Mesenteric fat pad (tissue), 1 donor: ENCODE measurements at places on chromosomes 5 and 9. TPM values are rescaled to one million over a fixed set of nuclear protein-coding genes. Genes with fewer than 3 reads are reported as not detected.
A peak's percentile ranks its signal among the peaks of the same experiment; 100 is the strongest.

- DNase-seq: no peak
These were observed 9.1 kb upstream of the EGFLAM start for GRCh38 chr5:38249301-38249700.

DNA sequence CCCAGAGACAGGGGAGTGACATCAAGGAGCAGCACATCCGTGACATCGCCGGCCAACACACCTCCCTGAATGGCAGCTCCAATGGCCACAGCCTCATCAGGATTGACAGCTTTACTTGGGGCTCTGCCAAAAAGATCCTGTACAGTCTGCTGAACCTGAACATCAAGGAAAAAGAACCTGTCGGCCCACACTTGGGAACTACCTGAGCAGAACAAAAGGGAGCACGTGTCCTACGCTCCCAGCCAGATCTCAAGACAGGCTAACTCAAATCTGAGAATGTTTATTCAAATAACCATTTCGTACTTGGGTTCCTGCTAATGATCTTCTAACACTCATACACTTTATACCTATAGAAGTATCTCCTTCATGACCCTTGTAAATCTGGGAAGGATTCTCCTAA lies 15.3 kb downstream of the HSPA9 start:
- no peak for DNase-seq

DNA sequence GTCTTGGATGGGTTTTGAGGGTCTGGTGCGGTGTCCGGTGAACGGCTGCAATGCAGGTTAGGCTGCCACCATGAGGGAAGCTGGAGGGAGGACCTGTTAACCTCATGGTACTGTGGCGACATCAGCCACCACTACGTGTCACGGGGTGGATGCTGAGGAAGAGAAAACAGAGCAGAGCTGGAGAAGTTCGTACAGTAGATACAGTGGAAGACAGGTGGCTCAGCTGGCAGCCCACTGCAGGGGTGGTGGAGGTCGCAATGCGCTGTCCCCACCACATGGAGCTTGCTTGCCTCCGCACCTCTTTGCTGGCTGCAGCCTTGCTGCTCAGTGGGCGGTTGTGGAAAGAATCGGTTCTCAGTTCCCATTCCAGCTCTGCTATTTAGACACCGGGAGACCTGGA lies 2.8 kb downstream of the DCANP1 start:
- peak; percentile 73 for DNase-seq

DNA sequence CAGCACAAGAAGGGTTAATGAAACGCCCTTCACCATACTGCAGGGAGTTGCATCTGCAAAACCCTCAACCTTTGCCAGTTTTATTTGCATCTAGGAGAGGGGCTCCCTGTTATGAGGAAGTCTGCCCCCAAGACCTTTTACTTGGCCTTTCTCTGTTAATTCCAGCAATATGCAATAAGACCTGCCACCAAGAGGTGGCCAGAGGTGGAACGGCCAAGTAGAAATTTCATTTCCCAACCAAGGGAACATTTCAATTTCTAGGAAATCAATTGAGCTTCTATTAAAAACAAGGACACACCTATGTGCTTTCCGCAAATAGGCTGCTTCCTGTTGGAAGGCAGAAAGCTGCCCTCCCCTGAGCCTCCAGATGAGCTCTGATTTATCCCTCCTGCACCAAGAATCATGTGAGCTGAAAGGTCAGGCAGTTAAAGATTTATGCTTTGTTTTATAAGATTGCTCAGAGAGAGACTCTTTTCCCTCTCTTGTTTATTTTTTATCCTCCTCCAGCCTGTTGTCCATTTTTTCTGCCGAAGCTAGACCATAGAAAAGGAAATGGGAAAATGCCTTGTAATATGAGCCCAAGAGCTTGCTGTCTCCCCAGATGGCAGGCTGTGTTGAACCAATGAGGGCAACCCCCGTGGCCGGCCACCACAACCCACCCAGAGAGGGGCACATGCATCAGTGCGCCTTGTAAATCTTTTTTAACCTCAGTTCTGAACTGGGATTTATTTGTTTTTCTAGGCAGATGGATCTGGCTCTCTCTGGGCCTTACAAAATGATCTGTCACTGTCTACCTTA lies 572.8 kb downstream of the TLE1 start:
- DNase-seq: no peak

GRCh38 chr5:16666883-16667398 lies 50.1 kb upstream of the RETREG1 start:
- DNase-seq: no peak

DNA sequence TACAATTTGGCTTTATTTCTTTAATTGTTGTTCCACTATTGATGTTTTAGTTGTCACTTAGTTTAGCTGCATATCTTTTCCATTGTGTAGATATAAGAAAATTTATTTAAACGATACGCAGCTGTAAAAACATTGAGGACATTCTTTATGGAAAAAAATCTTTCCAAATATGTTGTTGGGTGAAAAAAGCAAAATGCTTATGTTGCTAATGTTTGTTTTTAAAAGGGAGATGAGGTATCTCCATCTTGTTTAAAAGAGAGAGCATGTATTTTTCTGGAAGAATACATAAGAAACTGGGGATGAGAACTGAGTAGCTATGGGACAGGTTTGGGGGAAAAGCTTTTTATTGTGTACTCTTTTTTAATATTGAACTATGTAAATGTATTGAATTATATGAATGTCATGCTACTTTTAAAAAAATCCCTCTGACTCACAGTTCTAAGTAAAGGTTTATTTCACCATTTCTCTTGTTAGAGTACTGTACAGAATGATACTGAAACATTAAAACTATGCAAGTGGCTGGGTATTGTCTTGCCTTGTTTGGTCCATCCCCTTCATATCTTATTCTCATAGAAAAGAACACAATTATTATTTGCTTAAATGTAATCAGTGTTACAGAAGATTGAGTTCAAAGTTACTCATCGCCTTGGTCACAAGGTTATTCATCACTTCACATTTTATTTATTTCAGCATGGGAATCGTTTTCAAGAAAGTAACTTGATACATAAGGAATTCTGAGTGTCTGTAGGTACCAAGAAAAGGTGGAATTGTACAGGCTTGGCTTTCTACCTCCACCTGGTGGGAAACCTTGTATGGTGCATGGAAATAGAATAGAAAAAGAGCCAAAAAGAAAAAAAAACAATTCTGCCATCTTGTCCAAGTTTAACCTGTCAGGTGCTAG lies 85.8 kb downstream of the RIC1 start:
- DNase-seq: no peak

DNA sequence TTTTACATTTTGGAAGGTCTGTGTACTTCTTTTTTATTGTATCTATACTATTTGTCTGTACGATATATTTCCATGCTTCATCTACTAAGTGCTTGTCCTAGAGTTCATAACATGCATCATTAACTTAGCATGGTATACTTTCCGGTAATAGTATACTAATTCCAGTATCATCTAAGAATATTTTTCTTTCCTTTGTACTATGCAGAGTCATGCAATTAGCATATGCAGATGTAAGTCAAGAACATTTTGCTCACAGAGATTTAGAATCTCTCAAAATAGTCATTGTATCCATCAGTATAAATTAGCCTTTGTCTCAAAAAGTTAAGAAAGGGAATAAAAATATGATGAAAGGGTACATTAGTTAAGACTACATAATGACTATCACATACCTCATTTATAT lies 770.4 kb upstream of the GRAMD2B start:
- no peak for DNase-seq

DNA sequence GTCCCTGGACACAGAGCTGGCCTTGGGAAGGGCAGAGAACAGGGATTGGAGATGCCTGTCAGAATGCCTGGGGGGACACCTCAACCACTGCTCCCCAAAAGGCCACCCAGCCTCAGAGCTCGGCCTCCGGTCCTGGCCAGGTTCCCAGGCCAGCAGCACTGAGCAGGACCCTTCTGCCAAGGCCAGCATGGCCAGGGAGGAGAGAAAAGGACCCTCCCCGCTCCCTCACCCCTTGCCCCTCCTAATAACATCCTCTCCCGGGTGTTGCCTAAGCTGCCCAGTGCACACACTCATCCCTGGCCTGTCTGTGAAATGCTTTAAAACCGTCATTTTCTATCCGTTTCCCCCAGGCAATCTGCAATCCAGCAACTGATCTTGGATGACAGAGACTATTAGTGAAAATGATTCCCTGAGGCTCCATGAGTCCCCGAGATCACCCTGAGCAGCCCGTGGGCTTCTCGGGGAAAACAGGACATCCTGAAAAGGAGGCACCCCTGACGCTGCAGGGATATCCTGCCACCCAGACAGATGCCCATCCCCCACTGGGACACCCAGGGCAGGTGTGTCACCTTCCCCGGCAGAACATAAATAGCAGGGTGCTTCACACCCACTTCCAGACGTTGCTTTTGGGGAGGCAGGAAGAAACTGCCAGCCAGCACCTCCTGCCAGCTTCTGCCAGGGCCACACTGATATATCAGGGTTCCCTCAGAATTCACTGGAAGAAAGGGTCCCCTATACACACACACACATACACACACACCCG lies 75.3 kb downstream of the ADAMTS2 start:
- DNase-seq: peak; percentile 74

GRCh38 chr5:40260361-40260760 lies 419.4 kb upstream of the PTGER4 start:
- no peak for DNase-seq

- DNase-seq: no peak
These were observed 158.6 kb downstream of the BAAT start for GRCh38 chr9:101226161-101226560.

GRCh38 chr5:179599973-179600372 lies 23.5 kb downstream of the HNRNPH1 start:
- peak; percentile 74 for DNase-seq

DNA sequence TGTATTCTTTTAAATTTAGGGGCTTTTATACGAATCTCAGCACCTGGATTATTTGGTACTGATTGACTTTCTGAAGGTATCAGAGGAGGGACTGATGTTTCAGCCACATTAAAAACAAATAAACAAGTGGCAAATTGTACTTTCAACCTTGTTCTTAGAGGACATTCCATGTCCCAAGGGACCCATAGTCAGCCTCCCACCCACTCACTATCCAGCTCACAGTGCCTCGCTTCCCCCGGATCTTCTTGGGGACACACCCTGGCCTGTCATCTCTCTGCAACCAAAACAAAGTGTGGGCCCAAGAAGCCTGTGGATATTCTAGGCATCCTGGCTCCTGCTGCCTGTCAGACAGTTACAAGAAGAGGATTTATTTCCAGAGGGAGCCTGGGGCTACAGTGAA lies 8.8 kb upstream of the BOD1 start:
- no peak for DNase-seq

DNA sequence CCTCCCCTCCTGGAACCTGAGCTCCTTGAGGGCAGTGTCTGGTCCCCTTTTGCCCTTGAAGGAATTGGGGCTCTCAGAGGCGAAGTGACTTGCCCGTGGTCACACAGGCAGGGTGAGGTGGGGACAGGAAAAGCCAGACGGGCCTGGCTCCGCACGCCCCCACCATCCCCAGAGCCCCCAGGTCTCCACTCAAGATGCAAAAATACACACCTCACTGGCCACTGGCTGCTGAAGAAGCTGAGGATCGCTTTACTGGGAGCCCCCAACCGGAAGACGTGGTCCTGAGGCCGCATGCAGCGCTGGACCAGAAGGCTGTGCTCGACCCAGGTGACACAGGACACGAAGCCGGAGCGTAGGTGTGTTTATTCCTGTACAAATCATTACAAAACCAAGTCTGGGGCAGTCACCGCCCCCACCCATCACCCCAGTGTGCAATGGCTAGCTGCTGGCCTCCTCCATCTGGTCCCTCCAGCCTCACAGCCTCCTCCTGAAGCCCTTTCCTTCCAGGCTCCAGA lies 7.6 kb upstream of the AK1 start:
- no peak for DNase-seq

DNA sequence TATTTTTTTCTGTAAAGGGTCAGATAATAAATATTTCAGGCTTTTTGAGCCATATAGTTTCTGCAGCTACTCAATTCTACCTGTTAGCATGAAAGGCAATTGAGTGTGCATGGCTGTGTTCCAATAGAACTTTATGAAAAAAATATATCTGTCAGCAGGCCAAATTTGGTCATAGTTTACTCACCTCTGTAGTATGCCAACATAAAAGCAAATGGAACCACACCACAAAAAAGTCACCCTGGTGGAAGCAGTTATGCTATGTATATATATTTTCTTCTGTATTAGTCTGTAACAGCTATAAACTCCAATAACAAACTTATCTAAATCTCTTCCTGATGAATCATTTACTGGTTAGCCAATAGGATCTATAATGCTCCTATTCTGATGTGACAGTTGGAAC lies 3.4 kb downstream of the SLC38A9 start:
- no peak for DNase-seq

- no peak for DNase-seq
These were observed 85.3 kb downstream of the NFIB start for GRCh38 chr9:14228602-14229001.

GRCh38 chr5:119470851-119471451 lies 18.7 kb downstream of the HSD17B4 start:
- no peak for DNase-seq

DNA sequence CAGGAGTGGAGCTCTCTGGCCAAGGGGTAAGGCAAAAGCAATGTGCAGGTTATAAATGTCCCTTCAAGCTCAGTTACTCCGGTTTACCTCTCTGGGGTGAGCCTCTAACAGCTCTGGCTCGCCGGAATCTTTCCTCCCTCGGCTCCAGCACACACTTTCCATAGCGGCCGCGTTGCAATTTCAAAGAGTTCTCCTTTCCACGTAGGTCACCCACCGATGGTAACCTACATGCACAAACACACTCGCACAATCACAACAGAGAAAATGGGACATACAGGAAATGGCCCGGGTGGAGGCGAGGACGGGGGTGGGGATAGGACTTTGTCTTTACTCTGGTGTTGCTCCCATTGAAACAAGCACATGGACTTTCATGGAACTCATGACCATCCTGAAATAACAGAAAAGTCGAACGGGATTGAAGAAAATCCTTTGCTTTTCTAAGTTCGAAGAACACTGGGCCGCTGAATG lies 1.2 kb downstream of the LHFPL2 start:
- DNase-seq: no peak

GRCh38 chr9:2157277-2158110 lies 142.3 kb downstream of the SMARCA2 start:
- DNase-seq: no peak

DNA sequence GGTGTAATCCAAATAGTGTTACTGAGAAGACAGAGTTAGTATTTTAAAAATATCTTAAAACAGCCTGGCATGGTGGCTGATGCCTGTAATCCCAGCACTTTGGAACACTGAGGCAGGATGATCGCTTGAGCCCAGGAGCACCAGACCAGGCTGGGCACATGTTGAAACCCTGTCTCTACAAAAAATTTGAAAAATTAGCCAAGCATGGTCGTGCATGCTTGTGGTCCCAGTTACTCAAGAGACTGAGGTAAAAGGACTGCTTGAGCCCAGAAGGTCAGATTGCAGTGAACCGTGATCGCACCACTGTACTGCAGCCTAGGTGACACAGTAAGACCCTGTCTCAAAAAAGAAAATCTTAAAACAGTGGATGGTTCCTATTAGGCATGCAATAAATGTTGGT lies 12.4 kb downstream of the IFNA1 start:
- no peak for DNase-seq

Gene HRCT1
- total RNA-seq: 5.2 TPM

Gene PCDHB2
- total RNA-seq: 3.4 TPM

Gene ATP10B
- total RNA-seq: 0.42 TPM

Gene ZNF454
- 1.8 TPM for total RNA-seq

Gene CDH9
- total RNA-seq: not detected

Gene TRIM41
- 22.1 TPM for total RNA-seq

Gene DMRT3
- total RNA-seq: 1.1 TPM

Gene IL3
- not detected for total RNA-seq

Gene RNF14
- total RNA-seq: 79.4 TPM

Gene OR1Q1
- total RNA-seq: not detected

Gene PCDHGB2
- 3.1 TPM for total RNA-seq

Gene OR1J1
- not detected for total RNA-seq

Gene DCP2
- 39.2 TPM for total RNA-seq

Gene HTR4
- total RNA-seq: 0.16 TPM

Gene IQGAP2
- 28.5 TPM for total RNA-seq

Gene ADRB2
- 25.3 TPM for total RNA-seq

Gene KIF12
- 0.84 TPM for total RNA-seq
